RPMI7951 (cell line): ENCODE measurements at places on chromosomes 12 and 14. TPM values are rescaled to one million over a fixed set of nuclear protein-coding genes. Genes with fewer than 3 reads are reported as not detected.

GRCh38 chr12:80838708-80839107 lies 99.0 kb downstream of the LIN7A start:
- DNase-seq = no peak

DNA sequence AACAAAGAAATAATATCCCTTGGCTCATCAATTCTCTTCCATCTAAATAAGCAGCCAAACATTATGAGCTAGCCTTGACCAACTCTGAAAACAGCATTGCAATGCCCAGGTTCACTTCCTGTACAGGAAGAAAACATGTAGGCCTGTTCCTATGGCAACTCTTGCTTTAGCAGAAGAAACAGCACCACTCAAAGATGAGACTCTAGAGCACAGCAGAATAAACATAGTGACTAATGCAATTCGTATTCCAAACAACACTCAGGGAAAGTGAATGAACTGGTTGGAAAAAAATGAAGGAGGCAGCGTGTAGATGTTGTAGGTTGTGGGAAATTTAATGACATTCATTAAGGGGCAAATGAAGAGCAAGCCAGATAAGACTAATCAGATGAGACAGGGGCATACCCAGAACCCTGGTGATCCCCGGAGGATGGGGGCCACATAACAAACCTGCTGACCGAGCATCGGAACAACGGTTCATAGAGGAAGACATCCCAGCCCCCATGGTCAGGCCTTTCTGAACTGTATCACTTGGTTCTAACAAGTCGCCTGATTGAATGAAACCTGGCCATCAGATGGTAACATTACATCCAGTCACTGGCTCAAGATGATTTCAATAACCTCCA lies 9.0 kb downstream of the ARHGDIB start:
- DNase-seq = peak; percentile 89

DNA sequence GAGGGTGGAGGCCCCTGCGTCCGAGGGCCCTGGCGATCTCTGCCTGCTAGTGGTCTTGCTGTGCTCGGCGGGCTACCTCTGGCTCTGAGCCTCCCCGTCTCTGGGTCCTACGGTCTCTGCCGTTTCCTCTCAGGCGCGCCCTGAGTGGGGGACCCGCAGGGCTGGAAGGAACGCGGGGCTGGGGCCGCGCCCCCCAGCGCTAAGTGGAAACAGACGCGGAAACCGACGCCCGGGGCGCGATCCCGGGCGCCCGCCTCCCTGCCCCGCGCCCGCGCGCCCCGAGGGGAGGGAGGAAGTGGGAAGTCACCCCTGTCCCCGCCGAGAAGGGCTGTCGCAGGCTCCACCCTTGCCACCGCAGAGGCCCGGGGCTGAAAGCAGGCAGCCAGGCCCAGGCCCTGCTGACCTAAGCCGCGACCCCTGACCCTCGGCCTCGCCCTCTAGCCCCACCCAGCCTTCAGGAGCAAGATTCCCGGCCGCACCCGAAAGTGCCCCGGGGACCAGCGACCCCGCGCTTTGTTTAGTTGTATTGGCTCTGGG lies 831 bp downstream of the CRIP1 start:
- DNase-seq = no peak

- DNase-seq = no peak
Observed at GRCh38 chr14:74223016-74223415, 16.2 kb upstream of the VSX2 start.

DNA sequence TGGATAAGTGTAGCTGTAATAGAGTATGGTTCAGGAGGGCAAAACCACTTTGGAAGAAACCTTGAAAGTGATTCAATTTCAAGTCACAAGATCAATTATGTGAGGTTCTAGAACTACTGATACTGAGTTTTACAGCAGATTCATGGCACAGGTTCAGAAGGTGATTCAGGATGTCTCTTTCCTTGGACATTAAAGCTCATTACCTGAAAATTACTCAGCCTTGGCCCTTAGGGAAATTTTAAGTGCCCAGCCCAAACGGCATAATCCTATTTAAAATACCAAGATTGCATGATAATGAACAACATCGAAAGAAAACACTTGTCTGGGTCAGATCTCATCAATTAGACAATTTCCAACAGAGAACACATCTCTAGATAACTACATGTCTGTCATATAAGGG lies 70.2 kb upstream of the SLC38A2 start:
- no peak for DNase-seq

- no peak for DNase-seq
Observed at GRCh38 chr12:47319746-47320145, 240.0 kb upstream of the AMIGO2 start.

DNA sequence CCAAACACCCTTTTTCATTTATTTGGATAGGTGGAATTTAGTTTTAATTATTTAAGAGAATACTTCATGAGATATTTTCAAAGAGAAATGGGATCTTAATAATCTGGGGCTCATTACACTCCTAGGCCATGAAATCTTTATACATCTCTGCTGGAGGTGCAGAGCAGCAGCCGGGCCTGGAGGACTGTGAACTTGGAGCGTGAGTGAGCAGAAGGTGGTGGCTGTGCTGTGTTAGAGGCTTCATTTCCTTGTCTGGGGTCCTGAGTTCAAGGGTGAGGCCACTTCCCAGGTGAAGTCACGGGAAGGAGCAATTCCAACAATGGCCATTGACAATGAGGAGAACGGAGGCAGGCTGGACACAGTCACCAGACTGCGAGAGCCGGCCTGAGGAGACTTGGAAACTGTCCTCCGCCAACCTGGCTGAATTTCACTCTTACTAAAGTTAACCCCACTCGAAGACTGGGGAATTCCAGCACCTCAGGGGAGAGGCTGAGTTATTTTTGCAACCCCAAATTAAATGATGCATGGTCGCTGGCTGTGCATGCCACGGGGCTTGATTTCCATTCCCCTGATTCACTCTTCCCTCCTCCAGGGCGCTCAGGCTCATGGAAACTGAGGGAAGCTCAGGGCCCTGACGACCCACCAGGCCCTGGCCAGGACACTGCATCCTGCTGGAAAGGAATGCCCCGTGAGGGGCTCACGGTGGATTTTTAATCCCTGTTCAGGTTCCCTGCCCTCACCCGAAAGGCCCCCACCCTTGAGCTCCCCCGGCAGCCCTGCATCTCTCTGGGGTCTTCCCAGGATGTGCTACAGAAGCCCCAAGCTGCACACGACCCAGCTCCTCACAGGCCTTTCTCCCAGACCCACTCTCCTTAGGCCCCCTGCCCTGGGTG lies 22.6 kb upstream of the TRAF3 start:
- DNase-seq = no peak

- DNase-seq = no peak
Observed at GRCh38 chr12:9127936-9128663, 12.4 kb upstream of the A2M start.

GRCh38 chr12:121468499-121468801 lies 68.5 kb downstream of the RNF34 start:
- peak; percentile 15 for DNase-seq

DNA sequence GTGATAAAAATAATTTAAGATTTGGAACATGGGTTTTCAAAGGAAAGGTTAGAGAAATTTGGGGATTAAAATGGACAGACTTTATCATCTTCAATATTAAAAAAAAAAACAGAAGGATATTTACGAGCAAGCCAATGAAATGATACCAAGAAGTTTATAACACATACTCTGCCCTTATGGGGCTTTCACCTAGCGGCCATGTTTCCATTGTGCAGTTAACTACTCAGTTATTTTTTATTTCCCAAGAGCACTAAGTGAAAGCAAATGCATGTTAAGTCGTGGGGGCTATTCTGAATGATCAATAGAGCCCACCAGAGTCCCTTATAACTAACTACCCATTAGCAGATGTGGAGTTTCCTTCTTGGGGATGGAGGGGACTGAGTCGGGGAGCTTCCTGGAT lies 53.9 kb downstream of the ETV6 start:
- DNase-seq = no peak

- DNase-seq = no peak
Observed at GRCh38 chr14:104941508-104942365, 17.1 kb downstream of the PLD4 start.

GRCh38 chr14:64569138-64569631 lies 19.4 kb downstream of the PPP1R36 start:
- peak; percentile 84 for DNase-seq

- no peak for DNase-seq
Observed at GRCh38 chr14:45651890-45652289, 398.9 kb upstream of the MIS18BP1 start.

DNA sequence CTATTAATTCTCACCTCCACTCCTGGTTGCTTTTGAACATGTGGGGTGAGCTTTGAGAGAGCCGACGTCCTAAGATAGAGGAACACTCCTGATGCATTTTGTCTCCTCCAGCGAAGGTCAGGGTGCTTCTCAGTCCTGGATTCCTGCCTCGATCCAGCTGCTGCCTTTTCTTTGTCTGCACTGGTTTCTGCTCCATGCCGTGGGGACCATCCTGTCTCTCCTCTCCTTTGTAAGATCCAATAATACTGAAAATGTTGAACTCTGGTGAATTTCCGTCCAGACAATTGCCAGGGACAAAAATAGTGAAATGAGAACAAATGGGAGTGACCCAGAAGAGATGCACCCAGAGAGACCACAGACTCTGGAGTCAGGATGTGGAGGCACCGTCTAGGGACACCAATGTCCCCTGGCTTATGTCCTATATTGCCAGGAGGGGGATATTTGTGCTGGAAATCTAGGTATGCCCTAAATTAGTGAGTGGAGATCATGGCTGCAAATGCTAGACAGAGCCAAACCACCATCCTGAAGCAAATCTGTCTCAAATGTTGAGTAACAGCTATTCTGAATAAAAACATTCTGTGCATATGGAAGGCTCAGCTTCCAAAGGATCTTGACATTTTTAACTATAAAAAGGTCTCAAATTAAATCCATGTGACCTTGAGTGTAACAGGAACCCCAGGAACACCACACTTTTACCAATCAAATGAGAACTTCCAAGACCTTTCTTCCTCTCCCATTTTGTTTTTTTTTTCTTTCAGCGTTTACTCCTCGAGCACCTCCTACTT lies 170.9 kb downstream of the PPM1H start:
- no peak for DNase-seq

- DNase-seq = no peak
Observed at GRCh38 chr12:128798571-128799341, 25.0 kb downstream of the SLC15A4 start.

- DNase-seq = no peak
Observed at GRCh38 chr14:74575507-74575906, 36.5 kb downstream of the LTBP2 start.

GRCh38 chr12:4118017-4118510 lies 155.5 kb upstream of the CCND2 start:
- DNase-seq = peak; percentile 49

- no peak for DNase-seq
Observed at GRCh38 chr14:104843442-104844305, 21.4 kb upstream of the CEP170B start.

DNA sequence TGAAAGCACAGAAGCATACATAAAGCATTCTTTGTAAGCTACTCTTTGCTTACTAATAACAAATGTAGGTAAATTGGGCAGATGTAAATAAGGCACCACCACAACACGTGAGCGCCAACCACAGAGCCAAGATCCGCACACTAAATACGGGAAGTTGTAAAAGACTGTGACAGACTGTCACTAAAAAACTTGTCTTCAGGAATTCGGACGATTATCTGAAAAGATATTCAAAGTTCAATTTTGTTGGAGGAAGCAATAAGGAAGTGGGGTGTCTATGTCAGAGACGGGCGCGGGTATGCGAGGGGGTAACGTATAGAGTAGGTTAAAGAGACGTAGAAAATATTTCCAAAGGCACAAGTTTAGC lies 1.5 kb upstream of the HSP90B1 start:
- no peak for DNase-seq

DNA sequence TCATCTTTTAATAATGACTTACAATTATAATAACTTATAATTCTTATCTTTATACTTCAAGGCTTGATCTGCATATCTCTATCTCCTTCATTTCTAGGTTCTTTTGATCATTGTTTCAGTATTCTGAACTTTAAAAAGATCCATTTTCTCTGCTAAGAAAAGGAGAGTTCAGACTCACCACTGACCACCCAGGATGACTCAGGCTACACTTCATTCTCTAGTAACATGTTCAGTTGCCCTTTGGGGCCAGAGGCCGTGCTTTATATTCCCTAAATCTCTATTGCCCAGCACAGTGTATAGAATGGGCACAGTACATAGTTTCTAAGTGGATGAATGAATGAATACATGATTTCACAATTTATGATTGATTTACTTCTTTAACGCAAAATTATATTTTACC lies 268.7 kb downstream of the AKAP6 start:
- peak; percentile 30 for DNase-seq

GRCh38 chr14:72554994-72555608 lies 338.8 kb downstream of the DPF3 start:
- no peak for DNase-seq

DNA sequence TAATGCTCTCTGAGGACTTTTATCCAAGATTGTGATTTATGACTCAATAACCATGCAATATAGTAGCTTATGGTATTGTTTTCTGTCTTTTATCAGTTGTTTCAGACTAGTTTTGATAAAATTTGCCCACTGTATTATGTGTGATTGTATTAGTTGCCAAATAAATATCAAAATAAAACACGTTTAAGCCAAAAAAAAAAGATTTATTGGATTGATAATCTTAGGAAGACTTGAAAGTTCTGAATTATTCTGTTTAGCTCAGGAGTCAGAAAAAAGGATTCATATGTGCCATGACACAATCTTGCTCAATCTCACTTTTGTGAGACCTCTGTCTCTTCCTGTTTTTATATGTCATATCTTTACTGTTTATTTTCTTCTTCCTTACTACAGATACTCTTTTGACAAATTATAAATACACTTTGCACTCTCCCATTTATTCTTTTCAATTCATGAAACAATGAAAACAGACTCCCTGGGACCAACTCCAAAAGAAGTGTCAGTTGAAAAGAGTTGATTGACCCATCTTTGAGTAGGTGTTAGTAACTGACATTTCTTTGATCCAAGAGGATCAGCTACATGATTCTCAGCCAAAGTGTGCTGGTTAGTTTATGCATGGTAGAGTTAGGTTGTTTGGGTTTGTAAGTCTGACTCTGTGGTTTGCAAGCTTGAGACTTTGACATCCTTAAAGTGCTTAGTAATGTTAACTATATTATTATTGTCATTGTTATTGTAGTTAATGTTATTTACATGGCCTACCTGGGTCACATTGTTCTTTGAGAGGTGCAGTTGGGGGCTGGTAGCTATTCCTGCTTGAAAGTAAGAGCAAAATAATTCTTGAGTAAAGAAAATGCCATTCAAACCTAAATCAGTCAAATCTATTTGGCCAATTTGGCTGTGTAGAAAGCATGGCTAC lies 2.5 kb downstream of the OR6C76 start:
- no peak for DNase-seq

GRCh38 chr14:92563359-92563758 lies 49.8 kb downstream of the RIN3 start:
- DNase-seq = peak; percentile 35

GRCh38 chr14:55589171-55589570 lies 9.2 kb downstream of the KTN1 start:
- peak; percentile 25 for DNase-seq

GRCh38 chr12:25054783-25055144 lies 105.9 kb upstream of the BCAT1 start:
- no peak for DNase-seq

The SERPINA12 gene
- not detected in 2 replicates for total RNA-seq

The ACOT6 gene
- not detected in 2 replicates for total RNA-seq

The KCNJ8 gene
- total RNA-seq = under 0.01 TPM in 1 of 2 replicates, not detected in the other

The PLEKHD1 gene
- not detected in 2 replicates for total RNA-seq

The KRT6C gene
- not detected in 2 replicates for total RNA-seq

The PCED1B gene
- total RNA-seq = 1.6 and 4.2 TPM in 2 replicates

The RPL10L gene
- not detected in 2 replicates for total RNA-seq

The ANG gene
- 6.3 and 7.4 TPM in 2 replicates for total RNA-seq

The GSG1 gene
- total RNA-seq = not detected in 2 replicates

The A2ML1 gene
- not detected in 2 replicates for total RNA-seq

The SLC6A15 gene
- 0.39 and 0.96 TPM in 2 replicates for total RNA-seq

The SMOC1 gene
- not detected in 2 replicates for total RNA-seq

The TPH2 gene
- total RNA-seq = not detected in 2 replicates

The RAD9B gene
- total RNA-seq = 0.39 and 0.60 TPM in 2 replicates

The ASIC1 gene
- total RNA-seq = 0.24 and 0.39 TPM in 2 replicates

The CAPZA3 gene
- not detected in 2 replicates for total RNA-seq

The IAPP gene
- total RNA-seq = not detected in 2 replicates

The LPAR5 gene
- total RNA-seq = not detected in 2 replicates
